ENCODE measurements at places on chromosomes 3 and 15.

- no peak for DNase-seq
These were observed 166.7 kb downstream of the ZNF621 start for GRCh38 chr3:40691452-40691861.

GRCh38 chr15:100751585-100751984 lies 128.0 kb upstream of the ALDH1A3 start:
- DNase-seq = no peak

GRCh38 chr3:133996996-133997395 lies 32.7 kb downstream of the SLCO2A1 start:
- no peak for DNase-seq

DNA sequence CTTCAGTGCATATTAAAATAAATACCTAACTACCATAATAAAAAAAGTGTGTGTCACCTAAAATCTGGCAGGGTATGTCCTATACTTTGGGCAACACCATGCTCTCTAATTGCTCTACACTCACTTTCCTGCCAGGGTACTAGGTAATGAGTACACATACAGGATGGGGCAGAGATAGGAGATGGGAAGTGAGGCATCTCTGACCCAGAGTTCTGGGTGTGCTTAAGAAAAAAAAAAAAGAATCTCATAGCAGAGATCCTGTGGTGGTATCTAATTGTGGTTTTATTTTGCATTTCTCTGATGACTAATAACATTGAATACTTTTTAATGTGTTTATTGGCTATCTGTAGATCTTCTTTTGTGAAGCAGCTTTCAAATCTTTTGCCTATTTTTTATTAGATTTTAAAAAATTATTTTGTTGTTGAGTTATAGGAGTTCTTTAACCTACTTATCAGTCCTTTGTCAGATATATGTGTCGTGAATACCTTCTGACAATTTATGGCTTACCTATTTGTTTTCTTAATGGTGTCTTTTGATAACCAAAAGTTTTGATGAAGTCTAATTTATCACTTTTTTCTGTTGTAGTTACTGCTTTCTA lies 48.0 kb downstream of the EEFSEC start:
- no peak for DNase-seq

- DNase-seq = no peak
These were observed 265.8 kb downstream of the RPLP1 start for GRCh38 chr15:69718436-69718835.

GRCh38 chr15:100017140-100017539 lies 283.9 kb upstream of the LYSMD4 start:
- no peak for DNase-seq

DNA sequence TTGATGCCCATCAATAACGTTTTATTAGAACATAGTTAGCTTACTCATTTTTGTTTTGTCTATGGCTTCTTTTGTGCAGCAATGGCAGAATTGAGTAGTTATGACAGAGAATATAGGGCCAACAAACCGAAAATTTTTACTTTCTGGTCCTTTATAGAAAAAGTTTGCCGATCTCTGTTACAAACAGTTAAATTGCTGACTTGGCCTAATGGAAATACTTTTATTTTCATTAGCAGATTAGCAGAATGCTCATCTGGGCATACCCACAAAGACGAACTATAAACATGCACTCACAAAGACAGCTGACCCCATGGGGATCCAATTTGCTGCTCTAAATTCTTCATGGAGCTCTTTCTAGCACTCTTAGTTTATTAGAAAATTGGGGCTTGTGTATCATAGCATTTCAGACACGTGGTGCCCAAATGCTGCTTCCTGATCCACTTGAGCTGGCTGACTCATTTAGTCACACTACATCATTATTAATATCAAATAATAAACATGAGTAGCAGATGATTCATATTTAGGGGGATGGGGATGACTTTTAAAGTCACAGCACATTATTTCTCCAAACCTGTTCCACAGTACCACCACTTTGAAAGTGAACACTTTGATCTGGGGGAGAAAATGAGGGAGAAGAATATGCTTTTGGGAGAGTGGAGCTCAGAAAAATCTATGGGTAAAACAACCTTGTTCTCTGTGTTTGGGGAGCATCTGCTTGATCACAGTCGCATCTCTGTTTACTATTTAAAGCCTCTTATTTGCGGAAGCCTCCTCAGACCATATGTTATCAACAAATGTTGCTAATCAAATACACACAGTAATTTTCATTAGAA lies 228.1 kb upstream of the FEZF2 start:
- no peak for DNase-seq

- no peak for DNase-seq
These were observed 12.9 kb downstream of the HEG1 start for GRCh38 chr3:125042725-125043406.

GRCh38 chr3:52817221-52817620 lies 13.3 kb downstream of the ITIH4 start:
- no peak for DNase-seq

DNA sequence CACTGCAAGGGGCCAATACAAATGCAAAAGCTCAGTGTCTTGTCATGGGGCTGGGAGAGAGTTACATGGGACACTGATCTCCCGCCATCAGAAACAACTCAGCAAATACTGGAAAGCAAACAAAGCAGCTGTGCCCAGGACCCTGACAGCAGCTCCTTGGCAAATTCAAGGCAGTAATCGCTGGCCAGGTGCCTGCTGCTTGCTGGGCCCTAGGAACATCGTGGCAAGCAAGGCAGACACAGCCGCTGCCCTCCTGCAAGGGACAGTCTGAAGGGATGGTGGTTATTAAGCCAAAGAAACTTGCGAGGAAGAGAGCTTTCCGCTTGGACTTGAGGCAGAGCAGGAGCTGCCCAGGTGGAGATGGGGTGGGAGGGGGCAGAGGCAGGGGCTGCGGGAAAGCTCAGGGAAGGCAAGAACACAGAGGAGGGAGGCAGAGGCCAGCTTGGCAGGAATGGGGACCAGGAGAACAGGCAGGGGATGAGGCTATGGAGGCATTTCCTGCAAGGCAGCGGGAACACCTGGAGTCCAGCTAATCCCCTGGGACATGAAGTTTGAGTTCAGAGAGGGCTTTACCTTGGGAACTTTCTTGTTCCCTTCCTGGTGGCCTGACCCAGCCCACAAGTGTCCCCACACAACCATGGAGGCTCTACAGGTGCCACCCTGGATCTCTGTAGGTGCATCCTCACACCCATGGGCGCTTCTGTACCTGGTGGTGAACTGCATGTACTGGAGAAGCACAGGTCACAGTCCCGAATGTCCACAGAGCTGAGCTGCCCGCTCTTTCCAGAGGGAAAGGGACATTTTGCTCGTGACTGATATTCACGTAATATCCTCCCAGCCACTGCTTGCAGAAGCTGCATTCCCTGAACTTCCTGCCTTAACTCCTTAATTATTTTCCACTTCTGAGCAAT lies 78.7 kb upstream of the ATP2B2 start:
- no peak for DNase-seq

DNA sequence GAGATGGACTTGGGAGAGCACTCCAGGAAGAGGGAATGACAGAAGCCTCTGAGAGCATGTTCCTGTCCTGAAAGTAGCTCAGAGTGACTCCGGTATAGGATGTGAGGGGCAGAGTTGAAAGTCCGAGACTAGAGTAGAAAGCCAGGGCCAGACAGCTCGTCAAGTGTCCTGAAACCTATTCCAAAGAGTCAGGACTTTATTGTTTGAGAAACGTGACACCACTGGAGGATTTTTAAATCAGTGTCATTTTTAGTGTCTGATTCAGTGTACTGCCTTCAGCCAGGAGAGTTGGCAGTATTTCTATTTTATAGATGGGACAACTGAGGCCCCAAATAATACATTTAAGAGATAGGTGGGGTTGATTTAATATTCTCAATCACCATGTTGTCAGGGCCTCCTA lies 1.6 kb upstream of the RBMS3 start:
- no peak for DNase-seq

DNA sequence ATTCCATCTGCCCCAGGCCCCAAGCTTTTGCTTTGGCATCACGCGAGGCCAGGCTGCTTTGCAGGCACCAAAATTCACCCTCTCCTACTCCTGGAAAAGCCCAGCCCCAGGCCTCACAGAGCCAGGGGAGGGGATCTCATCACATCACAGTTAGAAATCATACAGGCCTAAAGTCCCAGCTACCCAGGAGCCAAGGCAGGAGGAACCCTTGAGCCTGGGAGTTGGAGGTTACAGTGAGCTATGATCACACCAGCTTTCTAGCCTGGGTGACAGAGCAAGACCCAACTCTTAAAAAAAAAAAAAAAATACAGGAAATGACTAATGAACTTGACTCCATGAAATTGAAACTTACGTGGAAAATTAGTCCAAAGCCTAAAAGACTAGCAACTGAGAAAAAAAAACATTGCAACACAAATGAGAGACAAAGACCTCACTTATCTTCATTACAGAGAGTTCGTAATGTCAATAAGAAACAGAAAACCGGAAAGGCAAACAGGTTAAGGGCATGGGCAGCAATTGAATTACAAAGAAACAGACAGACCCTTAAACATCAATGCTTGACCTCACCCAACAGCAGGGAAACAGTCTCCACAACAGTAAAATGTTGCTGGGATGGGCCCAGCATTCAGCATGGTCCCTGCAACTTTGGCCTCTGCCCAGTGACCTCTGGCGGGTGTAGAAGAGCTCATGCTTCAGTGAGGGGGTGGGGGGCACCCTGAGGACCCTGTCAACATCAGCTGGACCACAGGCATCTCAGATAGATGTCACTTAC lies 151.5 kb downstream of the LRRK1 start:
- DNase-seq = no peak

DNA sequence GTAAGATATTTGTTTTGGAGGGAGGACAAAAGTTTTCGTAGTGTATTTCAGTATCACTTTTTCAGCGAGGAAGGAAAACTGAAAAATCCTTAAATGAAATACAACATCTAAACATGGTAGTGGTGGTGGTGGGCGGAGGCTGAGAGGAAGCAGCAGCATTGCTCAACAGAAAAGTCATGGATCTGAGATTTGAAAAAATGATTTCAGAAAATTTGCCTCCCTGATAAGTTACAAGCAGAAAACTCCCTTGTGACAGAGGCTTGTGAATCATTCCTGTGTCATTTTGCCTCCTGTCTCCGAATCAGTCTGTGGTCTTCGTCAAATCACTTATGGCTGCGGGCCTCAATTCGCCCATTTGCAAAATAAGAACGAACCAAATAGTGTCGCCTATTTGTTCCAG lies 965 bp upstream of the CRBN start:
- DNase-seq = no peak

DNA sequence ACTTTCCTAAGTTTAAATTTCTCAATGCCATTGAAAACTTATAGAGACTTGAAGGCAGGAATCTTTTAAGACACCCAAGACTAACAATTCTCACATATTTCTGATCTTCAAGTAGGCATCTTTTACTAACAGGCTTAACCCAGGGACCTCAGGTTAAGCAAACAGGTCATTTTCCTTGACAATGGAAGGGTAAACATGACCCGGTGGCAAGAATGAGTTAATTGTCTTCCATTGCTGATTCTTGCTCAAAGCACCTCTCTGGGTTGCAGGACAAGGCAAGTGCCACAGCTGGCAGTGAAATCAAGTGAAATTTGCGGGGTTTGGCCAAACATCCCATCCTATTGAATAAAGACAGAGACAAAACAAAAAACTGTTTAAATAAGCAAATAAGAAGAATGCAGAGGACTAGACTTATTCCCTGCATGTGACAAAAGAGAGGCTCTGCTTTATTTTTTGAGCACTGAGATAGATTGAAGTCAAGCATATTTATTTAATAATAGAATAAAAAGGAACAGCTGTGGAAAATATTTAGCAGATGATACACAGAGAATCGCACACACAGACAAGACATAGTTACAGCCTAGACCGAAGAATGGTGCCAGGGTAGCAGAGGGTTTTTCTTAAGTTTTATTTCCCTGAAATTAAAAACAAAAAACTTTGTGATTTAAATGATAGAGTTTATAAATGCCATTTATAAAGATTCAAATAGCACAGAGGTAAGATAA lies 56.0 kb upstream of the MITF start:
- no peak for DNase-seq

DNA sequence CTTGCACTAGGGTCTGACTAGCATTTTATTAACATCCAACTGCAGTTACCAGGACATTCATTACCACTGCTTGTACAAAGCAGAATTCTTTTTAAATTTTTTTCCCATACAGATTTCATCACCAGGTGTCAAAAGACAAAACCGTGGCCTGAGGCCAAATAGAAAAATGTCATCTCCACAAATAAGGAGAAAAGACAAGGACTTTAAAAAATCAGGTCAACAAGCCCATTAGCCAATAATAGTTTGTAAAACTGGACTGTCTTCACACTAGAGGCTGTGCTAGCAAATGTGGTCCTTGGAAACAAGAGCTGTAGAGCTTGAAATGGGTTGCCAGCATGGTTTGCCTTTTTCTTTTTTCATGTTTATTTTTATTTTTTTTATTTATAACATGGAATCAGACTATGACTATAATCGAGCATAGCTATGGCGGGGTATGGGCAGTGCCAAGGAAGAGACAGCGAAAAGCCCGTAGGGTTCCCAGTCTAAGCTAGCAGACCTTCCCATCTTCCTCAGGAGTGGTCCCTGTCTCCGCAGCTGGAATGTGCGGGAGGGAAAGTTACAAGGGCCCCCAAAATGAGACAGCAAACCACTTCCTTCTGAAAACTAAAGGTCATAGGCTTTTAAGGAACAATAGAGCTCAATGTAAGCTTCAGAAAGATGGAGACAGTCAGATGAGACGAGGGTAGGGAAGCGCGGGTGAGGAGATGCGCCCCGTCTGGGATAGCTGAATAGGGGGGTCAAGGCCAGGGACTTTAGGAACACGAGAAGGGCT lies 1.5 kb downstream of the PTPN9 start:
- no peak for DNase-seq

DNA sequence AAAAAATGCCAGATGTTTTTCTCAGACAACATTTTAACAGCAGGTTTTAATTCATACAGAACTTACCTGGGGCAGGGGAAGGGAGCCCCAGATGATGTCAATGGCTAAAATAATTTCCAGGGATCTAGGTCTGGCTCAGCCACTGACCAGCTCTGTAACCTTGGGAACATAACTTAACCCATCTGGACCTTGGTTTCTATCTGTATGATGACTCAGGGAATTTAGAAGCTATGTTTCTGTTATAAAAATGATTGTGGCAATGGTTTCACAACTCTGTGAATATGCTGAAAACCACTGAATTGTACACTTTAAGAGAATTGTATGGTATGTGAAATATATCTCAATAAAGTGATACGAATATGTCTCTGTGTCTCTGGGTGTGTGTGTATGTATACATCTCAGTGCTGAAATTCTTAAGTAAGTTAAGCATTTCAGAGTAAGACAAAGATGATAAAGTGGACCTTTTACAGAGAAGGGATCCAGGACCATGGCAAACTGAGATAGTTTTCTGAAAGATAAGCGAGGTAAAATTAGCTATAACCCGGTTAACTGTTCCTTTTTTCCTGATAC lies 2.9 kb downstream of the SH3GL3 start:
- DNase-seq = no peak

DNA sequence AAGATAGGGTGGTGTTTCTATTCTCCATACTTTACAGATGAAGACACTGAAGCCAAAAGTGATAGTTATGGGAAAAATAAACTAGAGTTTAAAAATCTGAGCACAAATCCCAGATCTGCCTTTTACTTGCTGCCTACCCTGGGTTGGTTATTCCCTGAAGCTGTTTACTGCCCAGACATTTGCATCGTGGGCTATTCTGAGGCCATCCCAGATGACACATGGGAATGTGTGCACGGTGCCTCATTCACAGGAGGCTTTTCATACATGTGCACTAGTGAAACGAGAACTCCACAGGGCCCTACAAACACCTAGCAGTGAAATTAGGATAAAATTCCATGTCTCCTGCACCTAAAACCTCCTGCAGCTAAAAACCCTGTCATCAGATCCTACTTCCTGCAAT lies 17.5 kb downstream of the MYO5C start:
- no peak for DNase-seq

GRCh38 chr3:45992821-45993221 lies 2.8 kb downstream of the FYCO1 start:
- DNase-seq = no peak

- DNase-seq = no peak
These were observed 49.9 kb upstream of the LMCD1 start for GRCh38 chr3:8451696-8452095.
